ENCODE measurements at places on chromosomes 2 and 18.

DNA sequence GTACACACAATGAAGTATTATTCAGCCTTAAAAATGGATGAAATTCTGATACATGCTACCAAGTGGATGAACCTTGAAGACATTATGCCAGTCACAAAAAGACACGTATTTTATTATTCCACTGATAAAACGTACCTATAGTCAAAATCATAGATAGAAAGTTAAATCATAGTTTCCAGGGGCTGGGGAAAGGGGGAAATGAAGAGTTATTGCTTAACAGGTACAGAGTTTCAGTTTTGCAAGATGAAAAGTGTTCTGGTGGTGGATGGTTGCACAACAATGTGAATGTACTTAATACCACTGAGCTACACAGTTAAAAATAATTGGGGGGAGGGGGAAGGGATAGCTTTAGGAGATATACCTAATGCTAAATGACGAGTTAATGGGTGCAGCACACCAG is 279.0 kb upstream of the STON1 start:
- DNase-seq: peak; percentile 25

DNA sequence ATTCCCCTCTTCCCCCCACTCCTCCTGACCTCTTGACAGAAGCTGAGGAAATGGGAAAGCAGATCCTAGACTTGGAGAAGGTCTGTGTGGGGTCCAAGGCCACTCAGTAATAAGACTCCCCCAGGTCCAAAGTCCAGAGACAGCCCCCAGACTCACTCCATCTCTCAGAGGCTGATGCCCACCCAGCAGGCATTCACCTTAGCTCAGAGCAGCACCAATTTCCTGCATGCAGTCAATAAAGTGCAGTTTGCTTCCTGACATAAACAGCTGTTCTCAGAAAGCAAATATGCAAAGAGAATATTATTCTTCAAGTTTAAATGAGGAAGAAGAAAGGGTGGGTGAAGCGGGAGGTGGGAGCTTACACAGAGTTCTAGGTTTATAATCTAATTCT is 84.1 kb upstream of the RTN4 start:
- DNase-seq: no peak

DNA sequence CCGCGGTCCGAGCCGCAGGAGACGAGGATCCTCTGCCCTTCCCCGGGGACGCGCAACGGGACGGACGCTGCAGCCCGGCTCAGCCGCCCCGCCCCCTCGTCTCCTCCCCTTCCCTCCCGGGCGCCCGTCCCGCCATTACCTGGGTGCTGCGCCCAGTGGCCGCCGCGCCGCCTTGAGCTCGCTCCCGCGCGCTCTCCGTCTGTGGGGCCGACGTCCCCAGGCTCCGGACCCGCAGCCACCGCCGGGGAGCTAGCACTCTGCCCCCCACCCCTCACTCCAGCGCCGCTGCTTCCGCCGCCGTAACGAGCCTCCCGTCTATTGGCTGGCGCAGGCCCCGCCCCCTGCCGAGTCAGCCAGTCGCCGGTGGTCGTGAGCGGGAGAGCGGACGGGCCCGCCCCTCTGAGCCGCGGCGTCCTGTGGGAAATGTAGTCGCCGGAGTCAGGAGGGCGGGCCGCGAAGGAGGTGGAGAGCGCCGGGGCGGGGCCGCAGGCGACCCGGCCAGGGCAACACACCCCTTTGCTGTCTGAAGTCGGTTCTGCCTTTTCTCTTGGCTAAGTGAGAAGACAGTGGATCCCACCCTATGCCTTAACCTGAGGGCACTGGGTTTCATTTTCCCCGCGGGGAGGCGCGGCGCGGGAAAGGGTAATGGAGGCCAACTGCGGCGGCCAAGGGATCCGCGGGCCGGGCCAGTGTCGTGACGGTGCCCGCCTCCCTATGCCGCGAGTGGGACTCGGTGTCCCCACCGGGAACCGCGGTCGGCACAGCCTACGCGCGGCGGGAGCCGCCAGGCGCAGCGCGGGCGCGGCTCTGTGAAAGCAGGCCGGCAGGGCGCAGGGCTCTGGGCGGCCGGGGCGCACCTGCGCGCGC is at the start of gene SAP130:
Gene SAP130 (minus strand): TSS at position 259 of the 867 bp plus-strand sequence. CDS start 1,767 bp downstream, outside the sequence.
- peak; percentile 95 for DNase-seq

DNA sequence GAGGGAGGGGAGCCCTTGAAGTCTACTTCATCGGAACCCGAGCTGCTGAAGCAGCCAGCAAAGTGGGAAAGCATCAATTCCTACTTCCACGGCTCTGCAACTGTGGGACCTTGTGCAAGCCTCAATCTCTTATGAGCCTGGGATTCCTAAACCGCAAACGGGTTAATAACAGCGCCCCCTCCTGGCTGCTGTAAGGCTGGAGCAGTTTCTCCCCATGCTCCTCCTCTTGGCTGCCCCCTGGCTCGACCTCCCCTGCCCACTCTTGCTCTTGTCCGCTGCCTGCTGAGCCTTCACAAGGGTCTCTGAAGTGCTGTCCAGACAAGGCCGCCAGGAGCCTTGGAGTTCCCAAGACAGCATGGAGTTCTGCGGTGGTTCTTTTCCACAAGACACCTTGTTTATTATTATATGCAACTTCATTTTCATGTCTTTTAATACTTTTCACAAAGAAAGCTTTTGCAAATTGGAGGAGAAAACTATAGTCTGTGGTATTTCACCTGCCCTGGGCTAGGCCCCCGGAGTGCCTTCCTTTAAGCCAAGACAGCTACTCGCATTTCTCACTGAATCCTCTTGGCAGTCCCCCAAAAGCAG is 157.2 kb downstream of the DDX1 start:
- DNase-seq: no peak

DNA sequence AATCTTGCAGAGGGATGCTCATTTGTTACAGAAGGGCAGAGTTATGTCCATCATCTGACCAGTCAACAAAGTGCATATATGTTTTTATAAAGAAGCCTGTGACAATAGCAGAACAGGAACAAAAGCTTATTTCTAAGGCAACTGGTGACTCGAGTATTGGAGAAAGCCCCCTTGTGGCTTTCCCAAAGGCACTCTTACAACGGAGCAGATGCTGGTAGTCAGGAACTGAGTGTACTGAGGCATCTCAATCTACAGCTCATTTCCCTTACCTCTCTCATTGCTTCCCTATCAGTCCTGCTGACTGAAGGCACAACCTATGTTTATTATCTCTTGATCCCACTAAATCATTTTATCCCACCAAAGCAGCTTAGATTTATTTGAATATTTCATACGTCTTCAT is 557.1 kb upstream of the CHAC2 start:
- no peak for DNase-seq

DNA sequence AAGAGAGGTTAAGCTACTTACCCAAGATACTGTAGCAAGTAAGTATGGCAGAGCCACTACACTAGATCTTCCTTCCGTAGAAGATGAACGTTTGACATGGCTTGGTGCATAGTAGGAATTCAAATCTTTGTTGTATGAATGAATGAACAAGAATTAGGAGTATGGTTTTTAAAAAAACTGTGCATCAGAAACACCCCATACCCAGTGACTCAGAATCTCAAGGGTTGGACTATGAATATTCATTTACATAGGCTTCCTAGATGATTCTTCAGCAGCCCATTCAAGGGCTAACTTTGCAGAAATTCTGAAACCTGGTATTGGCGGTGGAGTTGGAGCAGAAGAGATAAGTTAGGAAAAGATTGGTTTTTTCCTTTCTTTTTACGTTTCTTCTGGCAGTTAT is 5.4 kb downstream of the ACTR3 start:
- no peak for DNase-seq

DNA sequence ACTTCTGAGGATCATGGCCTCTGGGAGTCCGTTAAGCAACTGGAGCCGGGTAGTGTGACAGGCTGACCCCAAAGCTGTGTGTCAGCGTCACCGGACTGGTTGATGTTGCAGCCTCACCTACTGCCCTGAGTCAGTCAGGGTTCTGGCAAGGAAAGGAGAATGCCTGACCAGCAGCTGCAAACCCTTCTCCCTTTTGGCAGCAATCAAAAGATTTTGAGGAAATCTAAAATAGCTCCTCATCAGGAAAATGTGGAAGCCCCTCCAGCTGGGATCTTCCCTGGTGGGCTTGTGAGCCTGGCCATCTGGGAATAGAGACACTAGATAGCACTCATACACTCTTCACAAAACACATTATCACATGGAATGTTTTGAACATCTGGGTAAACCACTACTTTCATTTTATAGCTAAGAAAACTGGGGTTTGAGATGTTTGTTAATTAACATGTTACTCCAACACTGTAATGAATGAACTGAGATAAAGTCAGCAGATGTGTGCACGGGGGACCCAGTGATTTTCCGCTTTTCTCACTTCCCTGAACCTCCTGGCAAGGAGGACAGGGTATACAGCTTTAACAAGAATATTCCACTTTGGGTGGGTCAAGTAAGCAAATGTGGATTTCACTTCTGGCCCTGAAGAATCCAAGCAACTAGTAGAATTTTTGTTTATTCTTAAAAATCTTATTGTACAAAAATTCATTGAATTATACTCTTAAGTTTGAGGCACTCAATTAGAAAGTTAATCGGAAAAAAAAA is 24.7 kb downstream of the CLUL1 start:
- no peak for DNase-seq

- DNase-seq: no peak
Observed at GRCh38 chr18:25137197-25137472, 214.8 kb downstream of the ZNF521 start.

GRCh38 chr2:219851169-219851568 is 223.7 kb downstream of the SLC4A3 start:
- no peak for DNase-seq

GRCh38 chr2:46435796-46436360 is 43.5 kb upstream of the TMEM247 start:
- DNase-seq: no peak

DNA sequence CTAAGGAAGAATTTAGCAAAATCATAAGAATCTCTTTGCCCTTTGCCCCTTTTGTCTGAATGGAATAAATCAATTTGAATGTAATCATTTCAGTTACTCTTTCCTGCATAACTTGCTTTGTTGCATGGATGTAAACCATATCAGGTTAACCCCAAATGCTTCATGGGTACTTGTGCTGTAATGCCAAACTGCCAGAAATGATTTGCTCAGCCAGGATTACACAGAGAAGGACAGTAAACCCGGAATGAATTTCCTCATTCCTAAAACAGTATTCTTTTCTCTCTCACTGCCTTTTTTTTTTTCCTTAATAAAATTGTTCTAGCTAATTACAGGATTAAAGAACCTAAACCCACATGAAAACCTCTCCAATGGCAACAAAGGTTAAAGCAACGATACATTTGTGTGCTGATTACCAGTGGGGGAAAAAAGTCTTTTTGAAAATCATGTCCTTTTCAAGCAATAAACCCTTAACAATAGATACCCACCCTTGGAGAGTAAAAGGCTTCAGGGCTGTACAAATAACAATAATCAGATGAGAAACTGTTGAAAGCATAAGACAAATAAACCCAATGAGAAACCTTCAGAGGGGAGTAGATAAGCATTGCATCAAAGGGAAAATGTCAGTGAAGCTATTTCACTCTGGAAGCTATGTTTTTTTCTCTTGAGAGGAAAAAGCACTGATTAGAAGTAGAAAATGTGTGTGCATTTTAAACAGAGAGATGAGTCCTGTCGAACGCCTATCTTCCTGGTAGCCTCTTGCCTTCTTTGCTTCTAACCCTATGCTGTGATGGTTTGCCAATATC is 275.3 kb downstream of the CDH2 start:
- DNase-seq: no peak

DNA sequence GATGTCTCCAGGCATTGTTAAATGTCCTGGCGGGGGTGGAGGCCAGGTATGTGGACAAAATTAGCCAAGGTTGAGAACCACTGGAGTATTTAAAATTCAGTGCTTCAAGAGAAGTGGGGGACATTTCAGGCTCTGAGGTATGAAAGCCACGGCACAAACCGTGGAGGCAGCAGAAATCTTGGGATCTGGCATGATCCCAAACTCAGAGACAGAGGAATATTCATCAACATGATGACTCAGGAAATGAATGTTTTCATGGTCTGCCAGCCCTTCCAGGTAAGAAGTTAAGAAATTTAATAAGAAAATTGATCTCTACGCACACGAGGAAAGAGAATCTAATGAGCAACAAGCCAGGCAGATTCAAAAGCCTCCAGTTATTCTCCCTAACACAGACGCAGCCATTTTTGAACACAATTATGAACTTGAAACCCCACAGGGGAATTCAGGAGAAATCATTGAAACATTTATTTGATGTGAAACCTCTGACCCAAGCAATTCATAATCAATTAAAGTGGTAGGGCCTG is 11.3 kb upstream of the GRP start:
- no peak for DNase-seq

- DNase-seq: no peak
Observed at GRCh38 chr2:62931536-62931935, 119.1 kb upstream of the OTX1 start.

DNA sequence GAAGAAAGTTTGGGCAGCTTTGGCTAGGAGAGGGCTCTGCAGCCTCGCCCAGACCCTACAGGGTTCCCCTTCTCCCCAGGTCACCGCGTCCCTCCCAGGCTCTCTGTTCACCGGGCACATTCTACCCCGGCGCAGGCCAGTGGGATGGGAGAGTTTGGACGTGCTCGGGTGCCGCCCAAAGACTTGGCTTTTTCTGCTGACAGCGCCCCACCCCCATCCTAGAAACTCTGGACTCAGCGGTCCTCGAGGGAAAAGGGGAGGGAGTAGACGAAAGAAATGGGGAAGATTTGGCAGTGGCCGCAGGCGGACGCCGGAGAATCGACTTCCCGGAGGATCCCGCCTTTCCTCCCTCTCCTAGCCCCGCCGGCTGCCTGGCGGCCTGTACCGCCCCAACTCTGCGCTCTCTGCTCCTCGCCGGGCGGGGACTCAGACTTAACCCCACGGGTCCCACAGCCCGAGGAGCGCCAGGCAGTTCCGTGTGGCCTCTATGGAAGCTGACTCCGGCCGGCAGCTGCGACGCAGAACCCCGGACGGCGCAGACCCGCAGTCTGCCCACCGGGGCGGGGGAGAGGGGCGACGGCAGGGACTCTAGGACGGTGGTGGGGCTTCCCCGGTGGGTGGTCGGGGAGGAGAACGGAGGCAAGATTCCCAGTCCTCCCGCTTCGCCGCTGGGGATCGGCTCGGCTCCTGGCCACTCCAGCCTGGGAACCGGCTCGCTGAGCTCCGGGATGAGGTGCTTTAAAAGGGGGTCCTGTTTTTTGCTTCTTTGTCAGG is 863 bp upstream of the SIX2 start:
- DNase-seq: no peak

GRCh38 chr18:53909668-53910067 is 314.8 kb downstream of the MBD2 start:
- no peak for DNase-seq

GRCh38 chr2:40329739-40330030 is 122.2 kb downstream of the SLC8A1 start:
- DNase-seq: no peak

GRCh38 chr2:62287899-62288880 is 92.3 kb downstream of the B3GNT2 start:
- DNase-seq: no peak

- no peak for DNase-seq
Observed at GRCh38 chr2:77156599-77156998, 365.6 kb downstream of the LRRTM4 start.

- DNase-seq: no peak
Observed at GRCh38 chr18:7904529-7904928, 337.4 kb downstream of the PTPRM start.

Measured in activated CD4-positive, alpha-beta T cell treated with anti-CD3 and anti-CD28 coated beads, Interleukin-2, amount 50 U/mL, for 24 hours (primary cell).